PC-3 (cell line): ENCODE measurements at places on chromosomes 16 and 17.

DNA sequence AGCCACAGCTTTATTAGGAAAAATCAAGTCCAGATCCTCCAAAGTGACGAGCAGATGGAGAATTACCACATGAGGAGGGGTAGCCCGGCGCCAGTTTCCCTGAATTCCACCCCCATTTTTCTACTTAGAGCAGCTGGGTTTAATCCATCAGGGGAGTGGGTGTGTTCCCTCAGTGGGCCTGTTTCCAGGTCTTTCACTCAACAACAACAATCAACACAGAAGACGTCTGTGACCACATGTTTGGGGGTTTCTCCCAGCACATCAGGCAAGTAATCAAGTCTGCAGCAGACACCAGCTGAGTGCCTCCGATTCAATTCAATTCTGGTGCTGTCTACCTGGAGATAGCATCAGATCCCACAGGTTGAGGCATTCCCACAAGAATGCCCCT, 6.8 kb downstream of the SLC6A2 start:
- DNase-seq: no peak

- no peak for DNase-seq
These were observed 47.7 kb upstream of the LCMT1 start for GRCh38 chr16:25063865-25064264.

GRCh38 chr17:14318918-14319205, 18.0 kb downstream of the HS3ST3B1 start:
- no peak for DNase-seq

- DNase-seq: peak; percentile 97
These were observed 3.3 kb upstream of the HOXB8 start for GRCh38 chr17:48618256-48618896.

DNA sequence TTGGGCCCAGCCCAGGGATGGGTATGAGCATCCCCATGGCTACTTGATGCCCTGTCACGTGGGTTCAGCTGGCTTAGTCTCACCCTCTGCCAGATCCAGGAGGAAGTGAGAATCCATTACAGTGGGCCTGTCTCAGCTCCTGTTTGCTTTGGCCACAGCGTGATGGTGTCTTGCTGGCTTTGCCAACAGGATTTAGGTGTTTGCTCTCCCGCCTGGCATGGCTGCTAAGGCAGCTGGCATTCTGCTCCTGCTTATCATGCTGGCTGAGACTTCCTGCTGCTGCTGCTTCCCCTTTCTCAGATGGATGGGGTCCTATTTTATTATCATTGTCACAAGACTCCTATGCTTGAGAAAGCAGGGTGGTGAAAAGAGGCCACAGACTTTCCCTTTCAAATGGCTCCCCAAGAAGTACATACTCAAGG, 28.3 kb upstream of the HOXB13 start:
- peak; percentile 43 for DNase-seq

DNA sequence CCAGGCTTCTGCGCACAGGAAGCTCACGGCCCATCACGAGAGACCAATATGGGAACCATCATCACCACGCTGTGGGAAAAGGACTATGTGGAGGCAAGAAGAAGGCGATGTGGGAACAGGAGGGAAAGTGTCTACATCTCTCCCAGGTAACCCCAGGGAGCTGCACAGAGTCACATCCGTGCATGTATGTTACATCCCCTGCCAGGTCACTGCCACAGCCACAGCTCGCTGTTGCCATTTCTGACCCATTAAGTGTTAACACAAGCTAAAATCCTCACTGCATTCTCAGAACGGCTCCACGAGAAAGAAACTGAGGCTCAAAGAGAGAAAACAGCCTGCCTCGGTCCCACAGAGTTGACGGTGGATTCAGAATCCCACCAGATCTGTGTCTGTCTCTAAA, 319.1 kb downstream of the FOXL1 start:
- DNase-seq: no peak

- DNase-seq: no peak
These were observed 188.5 kb downstream of the XYLT1 start for GRCh38 chr16:17282247-17282646.

DNA sequence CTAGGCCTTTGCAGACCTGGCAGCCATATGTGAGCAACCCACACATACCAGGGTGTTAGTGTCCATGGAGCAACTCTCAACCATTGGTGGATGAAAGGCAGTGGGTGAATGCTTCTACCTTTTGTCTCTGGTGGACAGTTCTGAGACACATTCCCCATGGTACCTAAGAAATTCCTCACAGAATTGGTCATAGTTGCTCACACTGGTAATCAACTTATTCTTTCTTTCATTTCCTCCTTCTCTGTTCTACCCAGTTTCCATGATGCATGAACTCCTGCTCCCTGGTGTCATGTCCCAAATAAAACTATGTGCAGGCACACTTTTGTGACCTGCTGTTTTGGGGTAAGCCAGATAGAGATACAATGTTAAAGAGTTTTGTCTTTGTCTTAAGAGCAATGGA, 33.2 kb upstream of the MPHOSPH6 start:
- no peak for DNase-seq

GRCh38 chr17:17079761-17080160, 37.5 kb downstream of the MPRIP start:
- DNase-seq: no peak

GRCh38 chr17:31371511-31372097, 19.9 kb upstream of the RAB11FIP4 start:
- no peak for DNase-seq

GRCh38 chr17:80645706-80646325, 101.2 kb downstream of the RPTOR start:
- peak; percentile 27 for DNase-seq

- no peak for DNase-seq
These were observed 15.8 kb downstream of the GP2 start for GRCh38 chr16:20311548-20311947.

- no peak for DNase-seq
These were observed 47.3 kb downstream of the BRIP1 start for GRCh38 chr17:61815863-61816503.

GRCh38 chr16:15583526-15583925, 59.4 kb downstream of the MARF1 start:
- no peak for DNase-seq

- no peak for DNase-seq
These were observed 195.8 kb upstream of the FOXF1 start for GRCh38 chr16:86314402-86315025.

DNA sequence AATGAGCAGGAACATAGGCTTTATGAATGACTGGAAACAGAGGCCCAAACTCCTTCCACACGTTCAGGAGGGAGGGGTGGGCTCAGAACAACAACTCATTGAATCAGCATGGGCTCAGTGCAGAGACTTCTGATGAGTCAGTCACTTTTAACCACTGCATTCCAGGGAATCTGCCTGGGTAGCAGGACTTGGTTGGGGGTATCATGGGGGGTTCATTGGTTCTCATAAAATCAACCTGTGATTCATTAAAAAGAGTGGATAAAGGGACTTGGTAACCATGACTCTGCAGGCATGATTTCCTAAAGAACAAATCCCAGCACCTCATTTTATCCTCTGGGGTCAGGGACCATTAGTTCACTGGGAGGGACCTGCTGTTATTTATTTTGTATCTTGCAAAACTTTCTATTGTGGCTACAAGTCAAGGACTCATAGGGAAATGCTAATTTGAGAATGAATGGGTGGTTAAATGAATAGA, 13.8 kb downstream of the ITGB3 start:
- DNase-seq: peak; percentile 95

GRCh38 chr16:49969091-49970030, 55.7 kb upstream of the CNEP1R1 start:
- DNase-seq: no peak

DNA sequence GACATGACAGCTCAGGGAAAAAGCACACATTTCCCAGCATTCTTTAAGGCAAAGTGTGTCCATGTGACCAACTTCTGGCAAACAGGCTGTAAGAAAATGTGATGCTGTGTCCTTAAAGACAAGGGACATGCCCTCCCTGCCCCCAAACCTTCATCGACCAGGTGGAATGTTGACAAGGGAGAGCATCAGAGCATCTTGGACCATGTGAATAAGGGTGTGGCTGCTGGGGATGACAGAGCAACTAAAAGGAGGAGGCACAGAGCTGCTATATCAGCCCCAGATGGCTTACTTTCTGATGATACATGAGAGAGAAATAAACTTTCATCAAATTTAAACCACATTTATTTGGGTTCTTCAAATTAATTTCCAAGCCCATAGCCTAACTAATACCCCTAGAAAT, 2.2 kb upstream of the ZNF23 start:
- DNase-seq: no peak

- no peak for DNase-seq
These were observed 28.6 kb downstream of the NECAB2 start for GRCh38 chr16:83996481-83997252.

DNA sequence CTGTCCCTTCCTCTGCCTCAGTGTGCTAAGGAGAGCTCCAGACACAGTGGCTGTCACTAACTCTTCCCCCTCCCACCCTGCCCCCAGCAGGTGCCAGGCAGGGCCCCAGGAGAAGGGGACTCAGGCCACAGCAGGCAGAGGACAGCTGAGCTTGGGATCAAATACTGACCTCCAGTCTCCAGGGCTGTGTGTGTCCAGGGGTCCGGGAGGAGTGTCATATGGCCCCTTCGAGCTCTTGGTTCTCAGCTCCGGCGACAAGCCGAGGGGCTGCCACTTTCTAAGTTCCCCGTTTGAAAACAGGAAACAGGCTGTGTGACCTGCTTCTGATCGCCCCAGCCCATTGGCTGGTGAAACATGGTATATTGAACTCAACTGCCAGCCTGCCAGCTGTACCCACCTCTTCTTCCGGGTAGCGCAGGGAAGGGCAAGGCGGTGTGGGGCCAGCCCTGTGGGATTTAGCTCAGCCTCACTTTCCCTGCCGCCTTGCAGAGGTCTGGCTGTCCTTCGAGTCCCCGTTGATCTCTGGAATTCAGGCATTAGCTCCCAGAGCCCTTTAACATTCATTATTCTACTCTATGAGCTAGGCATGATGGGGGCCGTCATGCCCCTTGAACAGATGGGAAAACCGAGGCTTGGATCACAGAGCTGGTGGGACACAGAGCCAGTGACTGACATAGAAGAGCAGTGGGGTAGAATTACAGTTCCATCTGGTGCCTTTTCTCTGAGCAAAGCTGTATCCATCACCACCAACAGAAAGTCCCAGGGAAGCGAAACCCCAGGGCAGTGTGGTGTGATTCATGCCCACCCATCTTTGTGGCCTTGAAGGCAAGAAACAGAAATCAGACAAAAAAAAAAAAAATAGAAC, at the start of gene SNX20:
Gene SNX20, minus strand, starts transcription at position 292 of the 865 bp plus-strand sequence. CDS start 3,786 bp downstream, outside the sequence.
- DNase-seq: no peak

GRCh38 chr16:50717091-50717490, 23.7 kb downstream of the NOD2 start:
- DNase-seq: no peak

- DNase-seq: no peak
These were observed 8.3 kb downstream of the SOCS3 start for GRCh38 chr17:78351449-78352006.

GRCh38 chr17:9309216-9309615, 266.4 kb downstream of the STX8 start:
- no peak for DNase-seq

DNA sequence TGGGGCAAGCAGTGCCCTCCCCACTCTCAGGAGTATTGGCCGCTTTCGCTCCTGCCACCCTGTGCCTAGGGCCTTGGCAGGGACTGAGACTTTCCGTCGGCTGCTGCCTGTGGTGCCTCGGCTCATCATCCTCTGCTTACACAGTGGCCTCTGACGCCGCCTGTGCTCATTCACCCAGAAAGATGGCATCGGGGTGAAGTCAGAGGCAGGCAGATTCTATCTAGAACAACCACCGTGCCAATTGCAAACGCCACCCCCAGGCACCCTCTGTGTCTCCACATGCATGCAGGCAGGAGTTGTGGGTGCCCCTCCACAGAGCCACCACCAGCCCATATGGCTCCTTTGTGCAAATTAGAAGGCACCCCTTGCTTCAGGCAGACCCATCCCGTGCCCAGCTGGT, 154.2 kb upstream of the GSE1 start:
- no peak for DNase-seq

DNA sequence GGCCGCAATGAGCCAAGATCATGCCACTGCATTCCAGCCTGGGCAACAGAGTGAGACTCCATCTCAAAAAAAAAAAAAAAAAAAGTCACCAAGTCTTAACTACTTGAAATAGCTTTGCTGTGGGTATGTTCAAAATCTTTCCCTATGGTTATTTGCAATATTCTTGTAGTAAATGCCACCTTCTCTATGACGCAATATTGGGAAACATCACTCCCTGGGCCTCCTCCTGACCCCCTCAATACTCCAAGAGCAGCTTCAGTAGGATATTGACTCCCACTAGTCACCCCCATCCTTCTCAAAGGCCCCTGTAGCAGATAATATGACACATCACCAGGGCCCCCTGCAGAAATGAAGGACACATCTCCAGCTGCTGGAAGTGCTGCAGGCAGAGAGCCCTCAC, 137.8 kb downstream of the AIPL1 start:
- DNase-seq: no peak

- no peak for DNase-seq
These were observed 2.9 kb upstream of the CCDC102A start for GRCh38 chr16:57539072-57539796.

- DNase-seq: no peak
These were observed 53.9 kb upstream of the TMC5 start for GRCh38 chr16:19363740-19364139.

DNA sequence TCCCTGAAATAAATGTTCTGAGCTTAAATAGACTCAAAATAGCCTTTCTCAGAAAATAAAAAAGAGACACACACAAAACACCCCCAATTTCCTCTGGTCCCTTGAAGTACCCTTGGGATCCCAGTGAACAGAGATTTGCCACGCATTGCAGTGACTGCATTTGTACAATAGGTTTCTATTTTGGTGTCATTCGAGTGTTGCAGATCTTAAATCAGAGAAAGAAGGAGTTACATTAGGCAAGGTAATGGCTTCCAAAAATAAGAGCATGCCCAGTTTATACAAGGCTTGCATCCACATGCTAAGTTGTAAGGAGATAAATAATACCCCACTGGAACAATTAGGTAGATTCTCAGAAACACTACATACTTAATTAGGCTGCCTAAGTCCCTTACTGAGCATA, 2.2 kb downstream of the TOX3 start:
- no peak for DNase-seq

- no peak for DNase-seq
These were observed 40.2 kb downstream of the TMEM235 start for GRCh38 chr17:78271419-78272170.

- DNase-seq: peak; percentile 92
These were observed 16.0 kb upstream of the TANC2 start for GRCh38 chr17:62950067-62950466.

DNA sequence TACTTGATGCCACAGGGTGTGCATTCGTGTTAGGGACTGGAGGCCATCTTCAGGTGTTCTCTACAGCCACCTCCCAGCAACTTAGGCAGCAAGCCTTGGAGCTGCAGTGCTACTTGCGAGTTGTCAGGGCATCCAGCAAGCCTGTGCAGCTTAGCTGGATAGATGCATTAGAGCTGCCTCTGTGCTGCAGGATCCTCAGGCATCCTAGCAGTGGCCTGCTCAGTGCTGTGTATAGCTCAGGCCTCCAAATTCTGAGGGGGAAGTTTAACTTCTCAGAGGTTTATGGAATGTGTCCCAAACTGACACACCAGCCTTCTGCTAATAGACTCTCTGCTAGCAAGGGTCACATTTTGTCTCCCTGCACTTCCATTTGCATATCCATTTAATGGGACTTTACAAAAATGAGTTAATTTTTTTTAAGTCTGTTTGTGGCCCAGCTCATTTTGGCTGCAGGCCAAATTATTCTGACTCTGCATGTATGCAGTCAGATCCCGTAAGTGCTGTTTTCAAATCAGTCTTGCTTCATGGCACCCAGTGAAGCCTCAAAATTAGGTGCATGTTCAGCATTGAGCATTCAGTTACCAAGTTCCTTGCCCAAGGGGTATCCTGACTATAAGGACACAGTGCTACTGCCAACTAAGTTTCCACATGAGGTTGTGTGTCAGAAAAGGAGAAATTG, 6.8 kb downstream of the GABARAPL2 start:
- DNase-seq: no peak

- no peak for DNase-seq
These were observed 881 bp upstream of the LLGL1 start for GRCh38 chr17:18224387-18225120.
